ENCODE measurements at places on chromosomes 5 and 9.

DNA sequence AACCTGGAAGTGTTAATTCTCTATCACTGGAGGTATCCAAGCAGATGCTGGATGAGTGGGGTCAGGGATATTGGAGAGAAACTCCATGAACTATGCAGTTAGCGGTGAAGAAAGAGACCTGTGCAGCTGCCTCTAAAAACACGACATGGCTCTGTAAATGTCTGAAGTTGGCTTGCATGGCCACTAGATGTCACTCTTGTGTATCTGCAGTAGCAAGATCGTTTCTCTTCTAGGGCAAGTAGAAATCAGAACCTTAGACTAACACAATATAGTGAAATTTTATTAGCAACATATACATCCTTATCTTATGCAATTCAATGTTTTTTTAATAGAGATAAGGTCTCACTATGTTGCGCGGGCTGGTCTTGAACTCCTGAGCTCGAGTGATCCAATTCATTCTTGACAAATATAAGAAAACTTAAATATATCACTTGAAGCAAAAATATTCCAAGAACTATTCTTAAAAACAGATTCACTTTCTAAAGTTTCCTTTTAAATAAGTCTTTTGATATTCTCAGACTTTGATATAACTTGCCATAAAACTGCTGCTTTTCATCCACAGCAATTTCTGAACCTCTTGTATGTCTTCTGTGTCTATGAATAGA, 2.9 kb downstream of the OR2S2 start:
- DNase-seq, result peak; percentile 57

DNA sequence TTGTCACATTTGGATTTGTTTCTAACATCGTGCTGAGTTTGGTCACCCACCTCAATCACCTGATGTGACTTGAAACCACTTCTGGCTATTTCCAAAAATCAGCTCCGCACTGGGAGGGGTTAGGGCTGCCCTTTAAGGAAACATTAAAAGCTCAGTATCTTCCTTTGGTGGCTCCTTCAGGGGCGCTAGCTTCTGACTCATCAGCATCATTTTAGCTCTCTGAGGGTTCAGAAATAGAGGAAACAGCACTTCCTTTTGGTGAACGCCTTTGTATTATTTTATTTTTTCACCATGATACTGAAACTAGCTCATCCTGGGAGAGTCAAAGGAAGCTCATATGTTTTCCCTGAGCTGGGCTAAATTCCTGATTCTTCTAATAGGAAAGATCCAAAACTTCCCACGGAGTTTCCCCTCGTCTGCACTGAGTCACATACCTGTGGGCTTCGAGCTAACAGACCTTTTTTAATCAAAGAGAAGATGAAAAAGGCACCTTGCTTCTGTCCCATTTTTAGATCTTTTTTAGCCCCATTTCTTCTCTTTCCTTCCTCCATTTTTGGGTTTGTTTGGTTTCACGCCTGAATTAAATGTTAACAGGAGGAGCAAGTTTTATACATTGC, 48.2 kb downstream of the ROPN1L start:
- peak; percentile 16 for DNase-seq

DNA sequence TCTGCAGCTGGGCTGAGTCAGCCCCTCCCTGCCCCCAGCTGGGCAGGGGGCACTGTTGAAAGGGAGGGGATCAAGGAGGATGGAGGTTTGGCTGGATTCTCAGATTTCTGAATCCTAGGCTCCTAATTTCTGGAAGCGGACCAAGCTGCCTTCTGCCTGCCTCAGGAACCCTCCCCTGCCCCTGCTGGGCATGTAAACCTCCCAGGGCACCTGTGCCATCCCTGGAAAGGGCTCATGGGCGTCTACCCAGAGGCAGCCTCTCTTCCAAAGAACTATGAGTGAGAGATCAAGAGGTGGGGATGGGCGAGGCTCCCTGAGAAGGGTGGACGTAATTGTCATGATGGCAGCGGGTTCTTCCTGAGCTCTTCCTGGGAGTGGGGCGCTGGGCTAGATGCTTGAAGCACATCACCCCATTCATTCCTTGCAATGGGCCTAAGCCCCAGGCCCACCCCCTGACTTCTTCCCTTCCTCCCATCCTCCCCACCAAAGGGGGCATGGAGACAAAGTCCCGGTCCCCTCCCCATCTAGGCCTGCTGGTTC, 21.6 kb downstream of the CSF1R start:
- DNase-seq, result no peak

DNA sequence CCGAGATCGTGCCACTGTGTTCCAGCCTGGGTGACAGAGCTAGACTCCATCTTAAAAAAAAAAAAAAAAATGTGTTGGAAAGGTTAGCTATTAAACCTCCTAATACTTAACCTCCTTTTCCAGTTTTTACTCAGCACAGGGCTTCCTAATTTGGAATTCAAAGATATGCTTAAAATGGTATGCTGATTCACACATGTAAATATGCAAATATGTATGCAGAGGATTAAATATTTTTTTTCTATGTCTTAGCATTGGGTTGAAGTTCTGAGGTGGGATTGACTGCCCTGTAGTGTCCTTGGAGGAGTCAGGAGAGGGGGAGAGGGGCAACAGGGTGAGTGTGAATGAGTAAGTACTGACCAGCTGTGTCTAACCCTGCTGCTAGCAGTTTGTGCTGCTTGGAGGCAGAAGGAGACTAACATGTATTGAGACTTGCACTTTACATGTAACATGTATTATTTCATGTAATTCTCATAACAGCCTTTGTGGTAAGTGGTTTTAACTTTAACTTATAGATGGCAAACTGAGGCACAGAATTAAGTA, 63.2 kb downstream of the SLC44A1 start:
- no peak for DNase-seq

- no peak for DNase-seq
Measured at GRCh38 chr9:125850106-125850632, 103.0 kb downstream of the PBX3 start.

GRCh38 chr9:105144841-105145240, 99.6 kb upstream of the SLC44A1 start:
- DNase-seq, result no peak

- DNase-seq, result no peak
Measured at GRCh38 chr9:115111874-115112273, 6.1 kb downstream of the TNC start.

DNA sequence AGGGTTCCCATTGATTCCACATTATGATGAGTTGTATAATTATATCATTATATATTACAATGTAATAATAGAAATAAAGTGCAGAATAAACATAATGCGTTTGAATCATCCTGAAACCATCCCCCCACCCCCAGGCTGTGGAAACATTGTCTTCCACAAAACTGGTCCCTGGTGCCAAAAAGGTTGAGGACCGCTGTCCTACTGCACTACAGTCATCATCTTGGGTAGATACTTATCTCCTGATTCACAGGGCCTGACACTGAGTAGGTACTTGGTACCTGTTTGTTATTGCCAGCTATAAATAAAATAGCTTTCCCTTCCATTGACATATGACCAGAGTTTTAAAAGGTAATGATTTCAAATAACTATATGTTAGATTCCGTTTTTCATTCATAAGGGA, 25.6 kb downstream of the ANP32B start:
- no peak for DNase-seq

DNA sequence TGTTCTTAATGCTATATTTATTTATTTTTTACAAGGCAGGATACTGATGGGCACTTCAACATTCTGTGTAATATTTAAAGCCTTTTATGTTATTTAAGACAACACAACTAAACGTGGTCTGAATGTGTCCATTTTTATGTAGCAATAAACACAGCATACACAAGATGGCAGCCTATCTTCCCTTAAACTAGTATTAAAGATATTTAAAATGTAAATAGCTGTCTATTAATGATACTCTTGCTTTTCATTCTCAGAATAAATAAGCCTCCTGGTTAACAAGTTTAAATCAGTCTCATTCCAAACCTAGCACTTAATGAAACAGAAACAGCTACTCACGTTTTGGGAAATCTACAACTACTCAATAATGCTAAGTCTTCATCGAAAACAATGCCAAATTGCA, 315.7 kb downstream of the MCTP1 start:
- no peak for DNase-seq

GRCh38 chr5:142095035-142095434, 13.5 kb upstream of the NDFIP1 start:
- DNase-seq, result peak; percentile 83

DNA sequence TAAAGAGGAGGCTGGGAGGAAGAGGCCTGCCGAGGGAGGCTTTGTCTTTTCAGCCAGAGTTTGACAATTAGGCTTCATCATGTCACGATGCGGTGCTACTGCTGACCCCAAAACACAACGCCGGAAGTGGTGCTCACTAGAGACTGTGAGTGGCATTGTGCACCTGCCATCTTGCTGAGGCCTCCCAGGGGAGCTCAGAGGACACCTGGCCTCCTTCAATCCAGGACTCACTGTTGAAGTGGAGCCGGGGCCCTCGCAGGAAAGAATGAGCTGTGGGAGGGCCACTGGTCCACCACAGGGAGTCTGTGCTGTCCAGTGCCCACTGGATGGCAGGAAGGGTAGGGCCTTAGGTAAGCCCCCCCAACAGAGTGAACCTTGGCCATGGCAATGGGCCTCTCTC, 12.7 kb upstream of the SLC25A48 start:
- no peak for DNase-seq

DNA sequence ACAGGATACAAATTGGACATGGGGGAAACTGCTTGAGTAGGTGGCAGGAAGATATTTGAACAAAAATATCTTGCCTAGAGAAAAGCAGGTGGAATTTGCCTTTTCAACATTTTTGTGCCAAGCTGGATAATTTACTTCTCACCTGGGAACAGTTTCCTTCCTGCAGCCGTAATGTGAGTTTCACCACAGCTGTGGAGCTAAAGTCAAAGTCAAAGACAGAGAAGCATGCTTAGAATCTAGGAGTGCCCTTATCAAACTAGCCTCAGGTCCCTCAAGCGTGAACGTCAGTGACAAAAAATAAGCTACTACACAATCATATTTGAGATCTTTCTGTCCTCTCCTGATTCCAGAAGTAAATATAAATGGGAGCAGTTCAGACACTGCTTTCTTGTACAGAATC, 588.9 kb downstream of the MAT2B start:
- no peak for DNase-seq

GRCh38 chr9:18976709-18977531, 56.1 kb downstream of the SAXO1 start:
- no peak for DNase-seq

DNA sequence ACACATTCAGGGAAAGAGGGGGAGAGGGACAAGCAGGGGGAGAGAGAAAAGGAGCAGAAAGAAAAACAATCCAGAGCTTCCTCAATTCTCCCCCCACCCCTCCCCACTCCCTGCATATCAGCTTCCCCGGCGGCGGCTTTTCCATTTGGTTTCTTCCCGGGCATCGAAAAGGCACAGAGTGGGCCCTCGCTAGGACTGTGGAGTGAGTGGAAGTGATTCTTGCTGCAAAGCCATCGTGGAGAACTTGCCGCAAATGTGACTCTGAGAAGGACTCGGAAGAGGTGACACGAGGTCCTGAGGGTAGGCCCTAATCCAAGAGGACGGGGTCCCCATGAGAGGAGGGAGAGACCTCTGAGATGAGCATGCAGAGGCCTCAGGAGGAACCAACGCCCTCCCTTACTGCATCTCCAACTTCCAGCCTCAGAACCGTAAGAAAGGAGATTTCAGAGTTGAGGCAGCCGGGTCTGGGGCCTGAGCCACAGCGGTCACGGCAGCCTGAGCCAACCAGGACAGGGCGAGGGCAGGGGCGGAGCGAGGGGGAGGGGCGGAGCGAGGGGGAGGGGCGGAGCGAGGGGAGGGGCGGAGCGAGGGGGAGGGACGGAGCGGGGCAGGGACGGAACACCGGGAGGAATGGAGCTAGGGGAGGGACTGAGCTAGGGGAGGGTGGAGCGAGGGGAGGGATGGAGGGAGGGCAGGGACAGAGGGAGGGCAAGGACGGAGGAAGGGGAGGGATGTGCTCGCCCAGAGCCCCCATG, 21.2 kb upstream of the SARDH start:
- DNase-seq, result no peak

GRCh38 chr5:132653716-132654115, 4.3 kb upstream of the IL13 start:
- DNase-seq, result no peak

DNA sequence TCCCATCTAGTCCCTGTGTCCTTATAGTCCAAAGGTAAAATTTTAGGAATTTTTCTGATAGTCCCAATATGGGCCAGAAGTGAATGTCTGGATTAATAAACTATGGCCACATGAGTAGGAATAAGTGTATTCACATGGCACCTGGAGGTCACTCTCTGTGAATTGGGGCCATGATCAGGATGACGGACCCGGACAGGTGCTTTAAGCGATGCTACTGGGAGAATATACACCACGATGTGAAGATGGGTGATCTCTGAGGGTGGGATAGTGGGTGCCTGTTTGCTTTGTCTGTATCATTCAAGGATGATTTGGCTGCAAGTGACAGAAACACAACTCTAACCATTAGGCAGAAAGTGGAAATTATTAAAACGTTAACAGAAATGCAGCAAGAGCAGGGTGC, 101.2 kb downstream of the UGCG start:
- no peak for DNase-seq

DNA sequence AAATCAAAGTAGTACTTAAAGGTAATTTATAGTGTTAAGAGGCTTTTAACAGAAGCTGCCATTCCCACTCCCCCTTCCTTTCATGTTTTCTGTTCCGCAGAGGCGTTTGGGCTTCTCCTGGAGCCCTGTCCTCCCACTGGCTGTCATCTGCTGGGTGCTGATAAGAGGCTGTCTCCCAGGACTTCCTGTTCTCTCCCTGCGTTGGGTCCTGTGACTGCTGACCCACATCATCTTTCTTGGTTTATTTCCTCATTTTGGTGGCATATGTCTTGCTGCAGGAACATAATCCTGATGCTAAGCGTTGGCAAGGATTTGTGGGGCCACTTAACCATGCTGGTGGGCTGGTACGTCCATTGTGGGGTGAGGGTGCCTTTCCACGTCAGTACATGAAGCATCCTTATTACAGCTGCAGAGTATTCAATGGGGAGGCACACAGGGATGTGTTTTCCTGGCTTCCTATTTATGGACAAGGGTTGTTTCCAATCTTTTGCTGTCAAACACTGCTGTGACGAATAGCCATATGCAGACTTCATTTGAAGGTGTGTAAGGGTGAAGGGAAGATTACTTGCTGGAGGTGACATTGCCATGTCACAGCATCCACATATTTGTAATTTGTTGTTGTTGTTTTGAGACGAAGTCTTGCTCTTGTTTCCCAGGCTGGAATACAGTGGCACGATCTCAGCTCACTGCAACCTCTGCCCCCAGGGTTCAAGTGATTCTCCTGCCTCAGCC, 22.3 kb upstream of the RNF130 start:
- DNase-seq, result no peak

GRCh38 chr5:179297026-179297425, 48.2 kb downstream of the ADAMTS2 start:
- no peak for DNase-seq
